ENCODE measurements at places on chromosomes 6 and 20. TPM values are rescaled to one million over a fixed set of nuclear protein-coding genes. Genes with fewer than 3 reads are reported as not detected.

Gene C20orf141
- not detected for polyA plus RNA-seq

Gene MDFI
- polyA plus RNA-seq, result 42.8 TPM

Gene HSD17B8
- 10.3 TPM for polyA plus RNA-seq

Gene DDO
- polyA plus RNA-seq, result not detected

Gene MRPL18
- polyA plus RNA-seq, result 104 TPM

Gene TRIM38
- polyA plus RNA-seq, result not detected

Gene MEP1A
- polyA plus RNA-seq, result not detected

Gene CDH22
- polyA plus RNA-seq, result 2.5 TPM

Gene FAM209A
- polyA plus RNA-seq, result not detected

Gene NHLRC1
- 1.2 TPM for polyA plus RNA-seq

Gene ETV7
- polyA plus RNA-seq, result 0.32 TPM

Gene DCDC2
- polyA plus RNA-seq, result 0.57 TPM

Gene FAXC
- 130 TPM for polyA plus RNA-seq

Gene PHACTR2
- 2.8 TPM for polyA plus RNA-seq
